ENCODE measurements at places on chromosomes 2 and 18.

GRCh38 chr2:43220760-43221123 is 5.7 kb downstream of the ZFP36L2 start:
- no peak for DNase-seq

DNA sequence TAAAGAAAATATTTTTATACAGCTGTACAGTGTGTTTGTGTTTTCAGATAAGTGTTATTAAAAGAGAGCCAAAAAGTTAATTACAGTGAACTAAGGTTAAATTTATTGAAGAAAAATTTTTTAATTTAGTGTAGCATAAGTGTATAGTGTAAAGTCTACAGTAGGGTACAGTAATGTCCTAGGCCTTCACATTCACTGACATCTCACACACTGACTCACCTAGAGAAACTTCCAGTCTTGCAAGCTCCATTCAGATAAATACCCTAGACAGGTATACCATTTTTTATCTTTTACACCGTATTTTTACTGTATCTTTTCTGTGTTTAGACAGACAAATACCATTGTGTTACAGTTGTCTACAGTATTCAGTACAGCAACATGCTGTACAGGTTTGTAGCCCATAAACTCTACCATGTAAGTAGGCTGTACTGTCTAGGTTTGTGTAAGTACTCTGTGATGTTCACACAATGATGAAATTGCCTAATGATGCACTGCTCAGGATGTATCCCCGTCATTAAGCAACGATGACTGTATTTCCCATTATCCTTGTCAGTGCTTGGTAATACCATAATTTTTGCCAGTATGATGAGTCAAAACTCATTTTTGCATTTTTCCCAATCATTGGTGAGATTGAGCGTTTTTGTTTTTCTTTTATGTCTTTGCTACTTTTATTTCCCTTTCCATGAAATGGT is 48.2 kb upstream of the B3GNT2 start:
- DNase-seq, result no peak

- no peak for DNase-seq
Measured at GRCh38 chr2:47437287-47437686, 34.3 kb downstream of the MSH2 start.

GRCh38 chr2:236252602-236253001 is 11.6 kb downstream of the ASB18 start:
- DNase-seq, result no peak

- DNase-seq, result no peak
Measured at GRCh38 chr2:233593201-233593600, 24.2 kb upstream of the UGT1A8 start.

DNA sequence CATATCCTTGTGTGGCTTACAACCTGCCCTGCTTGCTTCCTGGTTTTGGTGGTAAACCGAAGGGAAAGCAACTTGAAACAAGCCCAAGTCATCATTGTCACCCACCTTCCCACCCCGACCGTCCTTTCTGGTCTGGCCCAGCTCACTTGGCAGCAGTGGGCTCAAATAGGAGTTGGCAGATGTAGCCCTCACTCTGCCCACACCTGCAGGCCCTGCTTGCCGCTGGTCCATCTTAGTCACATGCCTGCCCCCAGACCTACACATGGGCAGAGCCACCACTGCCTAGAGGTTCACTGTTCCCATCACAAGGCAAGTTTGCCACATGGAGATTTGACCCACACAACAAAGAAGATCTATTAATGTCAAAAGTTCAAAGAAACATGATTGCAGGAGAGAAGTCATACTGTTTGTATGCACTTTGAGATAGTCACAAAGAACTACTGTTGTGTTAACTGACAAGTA is 9.3 kb downstream of the EIPR1 start:
- no peak for DNase-seq

DNA sequence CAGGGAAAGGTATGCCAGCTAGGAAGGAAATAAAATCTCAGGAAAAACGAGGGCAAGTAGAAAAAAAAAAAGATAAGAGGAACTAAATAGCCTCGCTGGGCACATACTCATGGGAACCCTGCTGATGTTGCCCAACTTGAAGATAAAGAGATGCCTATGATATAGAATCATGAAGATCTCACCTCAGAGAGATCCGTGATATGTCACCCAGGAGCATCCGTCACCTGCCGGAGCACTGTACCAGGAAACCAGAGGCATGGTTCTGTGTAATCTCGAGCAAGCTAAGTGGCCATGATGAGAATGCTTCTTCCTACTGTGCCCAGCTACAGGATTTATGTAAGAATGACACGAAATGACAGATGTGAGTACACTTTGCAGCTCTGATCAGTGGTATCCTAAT is 40.0 kb downstream of the CYP1B1 start:
- no peak for DNase-seq

- no peak for DNase-seq
Measured at GRCh38 chr2:63008838-63009237, 41.8 kb upstream of the OTX1 start.

DNA sequence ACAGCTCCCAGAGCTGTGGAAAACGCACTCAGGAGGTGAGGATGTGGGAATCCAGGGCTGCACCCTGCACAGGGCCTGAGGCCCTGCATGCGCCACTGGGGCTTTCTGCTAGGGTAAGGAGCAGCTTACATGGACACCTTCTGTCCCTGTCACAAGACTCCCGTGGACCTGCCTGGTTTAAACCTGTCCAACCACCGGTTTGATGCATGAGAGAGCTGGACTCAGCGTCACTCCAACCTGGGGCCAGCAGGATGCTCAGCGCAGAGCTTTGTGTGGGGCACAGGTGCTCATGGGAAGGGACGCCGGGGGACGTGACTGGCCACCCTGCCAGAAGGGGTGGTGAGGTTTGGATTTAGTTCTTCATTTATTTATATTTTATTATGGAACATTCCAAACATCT is 24.2 kb downstream of the SNORC start:
- no peak for DNase-seq

DNA sequence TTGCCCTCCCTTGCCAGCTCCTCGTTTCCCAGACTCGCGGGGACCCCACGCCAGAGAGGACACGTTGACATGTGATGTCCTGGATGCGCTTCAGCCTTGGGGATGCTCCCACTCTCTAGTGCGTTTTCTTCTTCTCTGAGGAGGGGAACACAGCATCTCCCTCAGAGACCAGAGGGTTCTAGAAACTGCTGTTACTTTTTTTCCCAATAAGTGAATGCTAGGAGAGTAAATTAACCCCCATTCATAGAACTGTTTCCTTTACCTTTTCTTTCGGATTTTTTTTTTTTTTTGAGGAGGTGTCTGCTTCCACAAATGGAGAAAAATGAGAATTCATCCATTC is 370 bp upstream of the EFEMP1 start:
- DNase-seq, result no peak

- DNase-seq, result no peak
Measured at GRCh38 chr2:25453199-25453905, 111.6 kb upstream of the DNMT3A start.

DNA sequence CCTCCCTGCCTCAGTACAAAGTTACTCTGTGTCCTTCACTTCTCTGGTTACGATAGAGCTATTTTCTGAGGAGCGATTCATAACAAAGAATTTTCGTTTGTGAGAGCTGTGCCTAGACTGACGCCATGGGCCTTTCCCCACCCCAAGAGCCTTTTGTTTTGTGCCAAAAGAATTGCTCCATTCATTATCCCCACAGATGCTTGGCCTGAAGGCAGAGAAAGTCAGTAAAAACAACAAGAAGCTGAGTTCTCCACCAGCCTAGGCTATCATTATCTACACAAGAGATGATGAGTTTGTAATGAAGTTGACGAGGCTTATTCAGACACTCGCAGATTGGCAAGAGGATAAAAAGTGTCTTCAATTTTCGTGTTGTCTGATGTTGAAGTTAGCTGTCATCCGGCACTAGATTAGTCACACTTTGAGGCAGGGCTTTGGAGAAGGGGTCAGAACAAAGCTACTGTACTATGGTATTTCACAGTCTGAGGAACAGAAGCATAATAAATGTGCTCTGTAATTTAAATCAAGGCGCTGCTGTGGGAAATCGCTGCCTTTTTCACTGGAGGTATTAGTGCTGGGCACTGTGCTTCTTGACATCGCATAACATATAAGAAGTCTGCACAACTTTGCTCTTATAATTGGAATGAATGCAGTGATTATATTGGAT is 278.4 kb upstream of the FIGN start:
- DNase-seq, result no peak

DNA sequence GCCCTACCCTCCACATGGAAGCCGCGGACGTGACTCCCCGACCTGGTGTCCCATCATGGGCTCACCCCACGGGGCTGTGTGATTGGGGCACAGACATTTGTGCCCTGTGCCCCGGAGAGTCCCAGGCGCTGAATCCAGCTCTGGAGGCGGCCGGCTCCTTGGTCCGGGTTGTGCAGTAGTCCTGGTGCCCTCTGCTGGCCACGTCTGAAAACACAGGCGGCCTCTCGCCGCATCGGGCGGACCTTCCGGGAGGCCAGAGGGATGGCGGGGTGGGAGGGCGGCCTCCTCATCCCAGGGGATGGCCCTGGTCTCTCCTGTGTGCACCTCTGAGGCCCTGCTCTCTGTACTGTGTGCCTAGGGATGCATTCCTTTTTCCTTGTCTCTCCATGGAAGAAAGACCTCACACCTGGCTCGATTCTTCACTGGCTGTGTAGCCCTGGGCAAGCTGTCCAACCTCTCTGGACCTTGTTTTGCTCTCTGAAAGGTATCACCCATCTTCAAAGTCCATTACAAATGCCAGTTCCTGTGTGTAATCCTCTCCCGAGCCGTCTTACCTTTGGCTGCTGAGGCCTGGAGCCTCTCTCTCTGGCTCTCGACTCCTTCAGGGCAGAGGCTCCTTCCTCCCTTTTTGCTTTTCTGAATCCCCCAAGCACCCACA is 27.6 kb downstream of the CELF4 start:
- DNase-seq, result no peak

DNA sequence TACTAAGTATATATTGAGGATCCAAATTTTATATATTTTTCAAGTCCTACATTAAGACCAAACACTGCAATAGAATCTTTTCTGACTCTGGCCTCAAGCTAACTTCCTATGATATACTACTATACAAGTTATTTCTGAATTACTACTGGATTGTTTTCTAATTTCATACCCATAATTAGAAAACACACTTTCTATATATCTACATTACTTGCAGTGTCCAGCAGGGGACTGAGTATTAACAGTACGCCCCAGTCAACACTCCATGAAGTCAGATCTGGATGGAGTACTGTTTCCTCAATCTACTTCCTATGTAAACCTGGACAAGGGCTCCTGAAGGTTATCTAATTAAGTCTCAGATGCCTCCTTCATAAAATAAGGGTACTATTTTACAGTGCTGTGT is 26.5 kb downstream of the RMP24 start:
- no peak for DNase-seq

DNA sequence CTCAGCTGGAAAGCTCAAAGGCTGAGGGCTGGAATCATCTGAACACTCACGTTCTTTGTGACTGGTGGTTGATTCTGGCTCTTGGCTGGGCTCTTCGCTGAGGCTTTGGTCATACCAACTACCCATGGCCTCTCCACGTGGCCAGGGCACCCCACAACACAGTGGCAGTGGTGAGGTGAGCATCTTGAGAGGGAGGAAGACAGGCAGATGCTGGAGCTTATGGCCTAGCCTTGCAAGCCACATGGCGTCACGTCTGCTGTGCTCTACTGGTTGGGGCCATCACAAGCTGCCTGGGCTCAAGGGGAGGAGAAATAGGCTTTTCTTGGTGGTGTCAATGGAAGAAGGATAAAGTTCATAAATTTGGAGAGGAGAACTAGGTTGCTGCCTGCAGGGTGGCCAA is 19.6 kb downstream of the LPIN1 start:
- no peak for DNase-seq

DNA sequence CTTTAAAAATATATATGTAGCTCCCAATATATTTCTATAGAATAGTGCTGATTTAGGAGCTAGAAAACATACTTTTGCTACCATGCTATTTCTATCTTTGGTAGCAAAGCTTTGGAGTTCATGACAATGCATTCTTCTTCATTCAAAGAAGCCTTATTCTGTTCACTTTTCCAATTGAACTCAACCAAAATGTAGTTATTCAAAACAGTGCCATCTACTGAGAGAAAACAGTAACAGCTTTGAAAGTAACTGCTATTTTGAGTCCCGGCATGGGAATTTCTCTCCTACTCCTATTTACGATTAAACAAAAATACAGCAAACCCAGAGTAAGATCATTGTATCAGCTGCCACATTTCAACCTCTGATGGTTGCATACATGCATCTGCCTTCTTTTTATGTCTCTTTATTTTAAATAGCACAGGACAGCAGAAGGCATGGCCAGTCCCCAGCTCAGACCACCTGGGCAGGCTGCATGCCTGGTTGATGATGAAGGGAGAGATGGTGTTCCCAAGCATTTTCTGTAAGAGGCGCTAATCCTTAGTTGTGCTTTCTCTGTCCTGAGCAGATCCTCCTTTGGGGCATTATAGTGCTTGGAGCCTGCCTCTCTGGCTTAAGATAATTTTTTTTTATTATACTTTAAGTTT is 69.7 kb upstream of the SULT1C3 start:
- no peak for DNase-seq

- DNase-seq, result no peak
Measured at GRCh38 chr2:214934006-214934405, 124.5 kb upstream of the BARD1 start.

GRCh38 chr2:233690444-233690843 is 2.2 kb upstream of the UGT1A6 start:
- no peak for DNase-seq

DNA sequence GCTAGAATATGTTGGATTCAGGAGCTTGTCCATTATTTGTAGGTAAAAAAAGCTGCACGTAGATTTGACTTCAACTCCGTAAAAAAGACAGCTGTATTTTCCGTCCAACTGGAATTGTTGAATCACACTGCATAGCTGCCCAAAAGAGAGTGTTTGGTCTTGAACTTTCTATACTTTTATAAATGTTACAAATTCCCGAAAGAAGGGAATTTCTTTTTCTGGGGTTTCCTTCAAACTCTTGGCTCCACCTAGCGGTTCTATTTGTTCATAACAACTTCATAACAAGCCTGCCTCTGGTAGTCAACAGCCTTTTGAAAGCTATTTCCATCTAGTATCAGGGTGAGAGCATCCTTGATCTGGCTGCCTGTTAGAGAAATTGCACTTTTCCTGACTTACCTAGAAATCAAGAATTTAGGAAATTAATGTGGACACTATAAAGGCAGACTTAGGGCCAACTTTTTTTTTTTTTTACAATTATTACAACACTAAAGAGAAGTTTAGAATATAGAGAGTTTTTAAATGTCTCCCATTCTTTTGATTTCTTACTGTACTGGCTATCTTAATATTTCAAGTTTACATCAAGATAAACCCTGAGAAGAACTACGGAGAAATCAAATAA is 48.1 kb downstream of the TMEM185B start:
- DNase-seq, result peak; percentile 55

DNA sequence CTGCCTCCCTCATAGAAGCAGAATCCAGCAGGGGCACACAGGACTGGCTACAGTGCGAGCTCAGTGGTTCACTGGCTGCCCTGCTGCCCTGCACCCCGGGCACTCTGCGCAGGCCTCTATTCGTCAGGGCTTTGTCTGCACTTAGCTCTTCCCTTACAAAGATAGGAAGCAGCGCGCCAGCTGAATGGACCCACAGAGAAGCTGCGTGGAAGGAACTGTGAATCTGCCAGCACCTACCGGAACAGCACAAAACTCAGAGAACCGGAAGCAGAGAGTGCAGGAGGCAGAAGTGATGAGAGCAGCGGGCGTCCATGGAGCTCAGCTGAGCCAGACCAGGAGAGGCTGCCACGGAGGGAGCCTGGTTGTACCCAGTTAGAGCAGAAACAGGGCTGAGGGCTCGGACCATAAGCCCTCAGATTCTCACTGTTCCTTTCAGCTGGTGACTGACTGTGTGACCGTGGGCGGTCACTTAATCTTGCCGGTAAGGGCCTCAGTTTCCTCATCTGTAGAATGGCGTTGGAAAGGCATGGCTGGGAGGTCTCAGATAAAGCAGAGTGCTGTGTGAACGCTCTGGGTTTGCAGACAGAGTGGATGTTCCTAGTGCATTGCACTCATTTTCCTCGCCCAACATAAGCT is 23.1 kb upstream of the SLC66A3 start:
- DNase-seq, result no peak

All from CD4-positive, alpha-beta memory T cell (primary cell).